Motor neuron (in vitro differentiated cells): ENCODE measurements at places on chromosomes 4 and X. TPM values are rescaled to one million over a fixed set of nuclear protein-coding genes. Genes with fewer than 3 reads are reported as not detected.

DNA sequence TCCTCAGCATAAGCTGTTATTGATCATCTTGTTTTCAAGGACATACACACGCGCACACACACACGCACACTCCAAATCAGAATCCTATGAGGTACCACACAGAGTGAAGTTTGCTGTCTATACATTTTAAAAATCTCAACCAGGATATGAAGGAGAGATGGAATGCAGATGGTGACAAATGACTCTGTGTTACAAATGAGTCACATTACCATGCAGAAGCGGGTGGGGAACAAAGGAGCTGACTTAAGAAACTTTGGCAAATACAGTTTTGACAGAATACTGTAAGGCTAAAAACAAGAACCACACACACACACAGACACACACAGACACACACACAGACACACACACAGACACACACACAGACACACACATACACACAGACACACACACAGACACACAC is 81.7 kb downstream of the RELL1 start:
- ATAC-seq = peak; percentile 50

GRCh38 chr4:108425988-108426387 is 194.4 kb upstream of the RPL34 start:
- no peak for ATAC-seq

DNA sequence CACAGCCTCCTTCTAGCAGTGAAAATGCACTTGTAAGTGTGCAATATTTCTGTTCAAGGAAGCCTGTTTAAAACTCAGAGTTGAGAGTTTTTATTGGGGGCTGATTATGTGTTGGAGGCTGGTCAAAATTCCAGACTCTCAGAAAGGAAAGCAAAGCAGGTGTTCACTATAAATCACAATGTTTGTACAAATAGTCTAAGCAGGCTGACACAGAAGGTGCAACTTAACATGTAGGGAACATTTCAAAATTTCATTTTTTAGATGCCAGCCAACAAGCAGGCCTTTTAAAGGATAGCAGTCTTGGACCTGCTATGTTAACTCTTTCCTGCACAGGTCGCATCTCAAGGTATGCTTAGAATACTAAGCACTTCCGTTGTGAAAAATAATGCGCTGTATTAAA is 112.3 kb upstream of the IL13RA1 start:
- no peak for ATAC-seq

DNA sequence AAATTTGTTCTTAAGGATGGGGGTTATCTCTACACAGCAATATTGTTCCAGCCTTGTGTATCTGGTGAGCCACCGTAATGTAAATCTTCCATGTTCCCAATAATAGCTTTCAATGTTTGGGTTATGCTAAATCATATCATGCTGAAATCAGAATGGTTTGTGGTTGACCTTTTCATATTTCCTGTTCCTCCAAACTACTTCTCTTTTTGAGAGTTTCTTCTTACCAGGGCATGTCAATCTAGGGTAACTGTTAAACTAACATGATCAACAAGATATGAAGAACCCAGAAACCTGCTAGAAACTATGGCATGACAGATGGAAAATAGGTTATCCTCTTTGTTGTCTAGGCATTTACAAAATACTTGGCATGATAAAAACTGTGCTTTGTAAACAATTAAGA is 22.0 kb downstream of the TNMD start:
- no peak for ATAC-seq

Gene HSFX3
- not detected in 2 replicates for total RNA-seq

Gene DMP1
- total RNA-seq = 0.13 TPM in 1 of 2 replicates, not detected in the other

GRCh38 chr4:186628058-186628711 is 72.8 kb upstream of the MTNR1A start:
- no peak for ATAC-seq

Gene INTU
- total RNA-seq = 7.6 and 8.1 TPM in 2 replicates

Gene DIPK2B
- 0.05 and 0.14 TPM in 2 replicates for total RNA-seq

DNA sequence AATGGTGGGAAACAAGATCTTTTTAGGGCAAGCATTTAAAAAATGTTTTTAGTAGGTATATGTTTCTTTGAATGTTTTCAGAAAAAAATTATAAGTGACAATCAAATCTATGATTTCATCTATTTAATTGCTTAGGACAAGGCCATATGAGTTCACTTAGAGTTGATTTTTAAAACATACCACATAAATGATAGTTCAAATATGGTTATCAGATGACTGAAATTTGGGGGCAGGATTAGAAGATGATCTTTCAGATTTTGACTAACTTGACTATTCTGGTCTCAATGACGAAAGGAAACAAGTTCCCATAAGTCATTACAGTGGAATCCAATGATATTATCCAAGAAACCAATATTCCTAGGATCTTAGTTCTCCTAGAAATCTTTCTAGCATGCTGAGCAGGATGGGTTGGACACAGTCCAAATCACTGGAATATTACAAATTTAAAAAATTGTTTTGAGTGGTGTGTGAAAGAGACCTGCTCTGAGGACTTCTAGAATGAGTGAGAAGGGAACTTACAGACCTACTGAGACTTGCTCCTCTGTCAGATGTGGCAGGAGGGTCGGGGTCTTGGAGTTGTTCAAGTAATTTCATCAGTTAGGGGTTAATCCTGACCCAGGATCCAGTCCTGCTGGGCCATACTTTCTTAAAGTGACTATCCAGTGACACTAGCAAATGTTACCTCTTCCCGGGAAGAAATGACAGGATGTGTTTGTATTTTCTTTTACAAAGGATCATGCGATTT is 20.0 kb downstream of the RHOH start:
- ATAC-seq = no peak

DNA sequence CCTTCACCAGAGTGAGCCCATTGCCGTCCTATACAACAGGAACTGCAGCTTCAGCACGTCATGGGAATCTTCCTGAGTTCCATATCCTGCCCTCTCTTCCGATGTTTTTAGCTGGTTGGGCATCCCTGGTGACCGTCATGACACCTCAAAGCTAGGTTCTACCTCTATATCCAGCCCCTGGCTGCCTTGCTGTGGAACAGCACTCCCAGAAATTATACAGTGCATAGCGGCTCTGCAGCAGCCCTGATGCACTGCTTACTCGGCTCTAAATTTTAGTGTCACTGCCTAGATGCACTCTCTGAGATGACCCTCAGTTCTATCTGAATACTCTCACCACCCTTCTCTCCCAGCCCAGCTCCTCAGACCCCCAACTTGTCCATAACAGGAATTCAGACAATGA is 44.3 kb downstream of the ARHGEF38 start:
- no peak for ATAC-seq

- no peak for ATAC-seq
Observed at GRCh38 chr4:39631700-39632079, 7.0 kb downstream of the SMIM14 start.

DNA sequence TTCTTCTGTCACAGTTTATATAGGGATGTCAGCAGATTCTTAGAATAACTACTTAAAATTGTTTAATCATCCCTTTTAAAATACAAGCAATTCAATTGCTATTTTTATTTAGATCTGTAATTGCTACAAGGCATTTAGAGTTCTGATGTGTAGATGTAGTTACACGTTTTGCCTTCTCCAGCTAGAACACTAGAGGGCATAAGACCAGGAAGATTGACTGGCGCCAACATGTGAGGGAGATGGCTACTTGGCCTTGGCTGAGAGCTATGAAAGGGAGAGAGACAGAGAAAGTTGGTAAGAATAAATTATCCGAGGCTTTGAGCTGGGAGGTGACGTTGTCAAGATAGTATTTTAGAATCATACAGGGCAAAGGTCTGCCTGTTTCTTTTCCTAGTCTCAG is 563.7 kb upstream of the PRKX start:
- no peak for ATAC-seq

- ATAC-seq = no peak
Observed at GRCh38 chr4:5908876-5909427, 16.1 kb upstream of the CRMP1 start.

DNA sequence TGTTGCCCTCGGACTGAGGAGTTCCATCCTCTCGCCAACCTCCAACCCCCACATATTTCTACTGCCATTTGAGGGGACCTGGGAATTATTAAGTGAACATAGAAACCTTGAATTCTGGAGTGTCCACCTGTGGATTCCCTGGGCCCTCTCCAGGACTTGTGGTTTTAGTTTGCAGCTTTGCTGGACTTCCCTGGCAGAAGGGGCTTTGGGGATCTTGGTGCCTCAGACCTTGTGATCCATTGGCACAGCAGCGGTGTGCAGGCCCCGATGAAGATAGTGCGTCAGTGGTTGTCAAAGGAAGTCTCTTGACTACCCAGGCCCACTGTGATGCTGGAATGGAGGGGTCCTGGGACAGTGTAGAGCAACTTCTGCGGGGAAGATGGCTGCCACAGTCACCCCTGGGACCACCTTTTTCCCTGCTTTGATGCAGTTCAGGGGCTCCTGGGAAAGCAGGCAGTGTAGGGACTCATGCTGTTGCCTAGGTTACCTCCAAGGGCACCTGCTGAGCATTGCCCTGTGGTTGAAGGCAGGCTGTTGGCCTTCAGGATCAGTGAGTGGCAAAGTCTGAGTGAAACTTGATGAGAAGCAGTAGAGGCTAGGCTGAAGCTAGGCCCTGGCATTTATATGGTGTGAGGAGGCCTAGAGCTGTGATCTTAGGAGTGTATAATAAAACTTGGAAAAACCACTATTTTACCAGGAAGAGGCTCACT is 2.2 kb downstream of the SLC16A2 start:
- ATAC-seq = no peak

Gene CLGN
- 22.5 and 23.5 TPM in 2 replicates for total RNA-seq

Gene HTR2C
- total RNA-seq = 0.62 and 0.83 TPM in 2 replicates

DNA sequence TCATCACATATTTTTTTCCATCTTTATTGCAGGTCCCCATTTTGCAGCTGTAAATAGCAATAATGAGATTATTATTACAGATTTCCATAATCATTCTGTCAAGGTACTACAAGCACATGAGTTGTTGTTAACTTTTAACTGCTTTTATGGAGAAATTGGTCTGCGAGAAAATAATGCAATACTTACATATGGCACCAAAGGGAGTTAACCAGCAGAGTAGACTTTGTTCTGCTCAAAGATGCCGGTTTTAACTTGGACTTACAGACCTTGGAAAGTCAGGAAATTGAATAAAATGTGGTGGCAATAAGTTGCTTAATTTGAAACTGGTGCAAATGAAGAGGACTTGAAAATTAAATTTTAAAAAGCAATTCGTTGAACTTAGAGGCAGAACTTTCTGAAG is 20.4 kb upstream of the MND1 start:
- ATAC-seq = no peak

Gene DUSP9
- total RNA-seq = 0.41 and 0.77 TPM in 2 replicates

DNA sequence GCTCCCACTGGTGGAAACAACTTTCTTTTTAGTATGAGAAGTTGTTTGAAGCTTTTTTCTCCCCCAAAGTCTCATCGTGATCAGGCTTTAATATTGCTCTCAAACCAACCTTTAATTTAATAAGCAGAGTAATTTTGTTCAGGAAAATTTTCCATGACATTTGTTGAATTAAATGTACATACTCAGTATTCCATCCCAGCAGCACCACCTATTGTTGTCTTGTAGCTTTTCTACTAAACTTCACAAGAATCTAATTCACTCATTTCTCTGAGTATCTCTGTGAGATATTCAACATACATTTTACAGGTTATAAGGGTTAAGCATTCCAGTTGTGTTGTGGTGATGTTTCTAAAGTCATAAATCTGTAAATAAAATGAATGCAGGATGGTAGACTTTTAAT is 218.3 kb upstream of the HAND2 start:
- ATAC-seq = peak; percentile 44

Gene GPR34
- 0.46 and 0.86 TPM in 2 replicates for total RNA-seq

GRCh38 chr4:8912506-8912905 is 40.9 kb upstream of the HMX1 start:
- no peak for ATAC-seq

GRCh38 chr4:2322841-2323240 is 60.9 kb upstream of the MXD4 start:
- no peak for ATAC-seq

DNA sequence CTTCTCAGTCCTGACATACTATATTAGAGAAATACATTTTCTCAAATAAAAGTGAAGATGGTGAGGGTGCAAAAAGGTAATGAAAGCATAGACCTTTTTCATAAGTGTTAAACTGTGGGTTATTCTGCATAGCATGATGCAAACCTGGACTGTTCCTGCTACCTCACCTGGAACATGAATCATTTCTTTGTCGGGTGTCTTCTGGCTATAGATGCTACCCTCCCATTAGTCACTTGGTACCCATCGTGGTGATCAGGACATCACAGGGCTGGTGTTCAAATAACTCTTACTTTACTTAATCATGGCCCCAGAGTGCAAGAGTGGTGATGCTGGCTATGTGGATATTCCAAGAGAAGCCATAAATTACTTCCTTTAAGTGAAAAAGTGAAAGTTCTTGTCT is 264.7 kb upstream of the AGA start:
- ATAC-seq = no peak
